NCI-H2029 (cell line): ENCODE measurements at places on chromosomes 13 and 19.

DNA sequence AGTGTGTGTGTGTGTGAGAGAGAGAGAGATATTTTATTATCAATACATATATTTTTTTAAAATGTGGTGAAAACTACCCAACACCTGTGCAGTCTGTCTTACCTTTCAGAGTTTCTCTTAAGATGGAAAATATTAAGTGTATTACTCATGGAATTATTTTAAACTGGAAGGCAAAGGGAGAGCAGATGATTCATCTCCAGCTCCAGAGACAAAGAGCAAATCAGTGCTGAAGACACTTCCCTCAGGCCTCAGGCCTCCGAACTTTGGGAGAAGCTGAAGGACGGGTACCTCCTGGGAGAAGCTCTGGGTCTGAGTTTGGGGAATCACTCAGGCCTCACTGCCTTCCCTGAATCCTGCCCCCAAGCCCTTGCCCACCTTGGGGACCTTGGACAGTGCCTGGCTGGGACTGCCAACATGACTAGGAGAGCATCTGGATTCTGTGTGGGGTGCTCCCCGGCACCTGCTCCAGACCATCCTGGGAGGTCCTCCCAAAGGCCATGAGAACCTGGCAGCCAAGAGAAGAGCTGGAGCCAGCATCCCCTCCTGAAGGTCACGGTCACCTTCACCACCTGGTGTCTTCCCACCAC lies 170.4 kb upstream of the UBL3 start:
- no peak for DNase-seq

GRCh38 chr13:97809576-97809975 lies 143.9 kb upstream of the IPO5 start:
- DNase-seq = no peak

DNA sequence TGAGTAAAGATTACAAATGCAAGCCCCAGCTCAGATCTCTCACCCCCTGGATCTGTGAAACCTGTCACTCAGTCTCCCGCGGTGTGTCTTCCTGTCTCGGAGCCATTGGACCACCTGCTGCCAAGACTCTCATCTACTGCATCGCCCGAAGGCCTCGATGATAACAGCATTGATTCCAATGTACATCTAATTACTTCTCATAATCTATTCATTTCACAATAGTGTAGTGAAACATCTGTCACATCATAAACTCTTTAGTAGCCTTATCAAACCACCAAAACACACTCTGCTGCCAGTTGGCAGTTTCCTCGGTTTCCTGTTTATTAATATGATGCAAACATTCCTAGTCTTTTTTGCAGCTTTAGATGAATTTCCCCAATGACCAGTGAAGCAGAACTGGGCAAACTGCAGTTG lies 220.3 kb downstream of the POU4F1 start:
- DNase-seq = no peak

- DNase-seq = no peak
These were observed 7.1 kb downstream of the ATP11A start for GRCh38 chr13:112696869-112697465.

DNA sequence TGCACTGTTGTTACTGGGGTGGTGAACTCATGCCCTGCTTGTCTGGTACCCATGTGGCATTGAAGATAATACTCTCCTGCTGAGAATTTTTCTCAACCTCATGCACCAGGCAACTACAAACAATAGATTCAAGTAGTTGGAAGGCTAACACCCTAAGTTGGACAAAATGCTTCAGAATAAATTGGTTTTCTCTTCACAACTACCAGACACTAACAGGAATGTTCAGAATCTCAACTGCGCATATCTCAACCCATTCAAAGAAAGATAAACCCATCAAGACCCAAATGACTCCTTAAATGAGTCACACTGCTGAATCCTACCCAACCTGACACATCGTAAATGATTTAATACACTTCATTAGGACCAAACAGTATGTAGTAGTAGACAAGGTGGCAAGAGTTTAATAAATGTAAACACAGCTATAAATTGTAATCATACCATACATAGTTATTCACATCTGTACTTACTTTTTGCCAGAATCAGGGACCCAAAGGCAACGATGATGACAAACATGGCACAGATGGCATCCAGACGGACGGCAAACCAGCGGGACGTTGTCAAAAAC lies 227.4 kb downstream of the ABCC4 start:
- DNase-seq = no peak

DNA sequence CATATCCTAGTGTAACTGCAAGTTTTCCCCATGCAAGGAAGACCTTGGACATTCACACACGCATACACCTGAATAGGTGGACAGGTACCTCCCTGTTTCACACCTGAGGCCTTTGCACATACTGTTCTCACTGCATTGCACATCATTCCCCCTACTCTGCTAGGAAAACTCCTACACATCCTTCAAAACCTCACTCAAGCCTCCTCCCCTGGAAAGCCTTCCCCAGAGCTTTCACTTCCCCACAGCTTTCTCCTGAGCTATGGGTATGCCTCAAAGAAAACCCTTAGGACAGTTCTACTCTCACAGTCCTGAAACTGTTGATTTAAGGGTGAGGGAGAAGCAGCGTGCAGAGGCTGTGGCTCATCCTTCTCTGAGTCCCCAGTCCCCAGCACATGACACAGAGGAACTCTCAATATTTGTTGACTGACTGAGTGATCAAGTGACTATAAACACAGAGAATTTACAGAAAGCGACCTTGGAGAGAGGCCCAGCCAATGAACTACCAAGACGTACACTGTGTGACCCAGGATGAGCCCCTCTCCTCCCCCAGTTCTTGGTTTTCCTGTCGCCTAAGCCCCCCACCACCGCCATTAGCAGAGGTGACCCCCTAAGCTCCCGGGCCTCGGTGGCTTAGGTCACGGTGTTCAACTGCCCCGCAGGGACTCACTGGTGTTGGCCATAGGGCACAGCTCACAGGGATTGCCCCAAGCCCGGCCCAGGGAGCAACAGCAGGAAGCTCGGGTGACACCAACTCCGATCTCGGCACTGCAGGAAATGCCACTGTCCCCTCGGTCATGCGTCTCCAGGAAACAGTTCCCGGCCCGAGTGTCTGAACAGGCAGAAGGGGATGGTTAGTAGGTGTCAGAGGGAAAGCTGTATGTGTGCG lies 40.6 kb downstream of the FBN3 start:
- DNase-seq = no peak

DNA sequence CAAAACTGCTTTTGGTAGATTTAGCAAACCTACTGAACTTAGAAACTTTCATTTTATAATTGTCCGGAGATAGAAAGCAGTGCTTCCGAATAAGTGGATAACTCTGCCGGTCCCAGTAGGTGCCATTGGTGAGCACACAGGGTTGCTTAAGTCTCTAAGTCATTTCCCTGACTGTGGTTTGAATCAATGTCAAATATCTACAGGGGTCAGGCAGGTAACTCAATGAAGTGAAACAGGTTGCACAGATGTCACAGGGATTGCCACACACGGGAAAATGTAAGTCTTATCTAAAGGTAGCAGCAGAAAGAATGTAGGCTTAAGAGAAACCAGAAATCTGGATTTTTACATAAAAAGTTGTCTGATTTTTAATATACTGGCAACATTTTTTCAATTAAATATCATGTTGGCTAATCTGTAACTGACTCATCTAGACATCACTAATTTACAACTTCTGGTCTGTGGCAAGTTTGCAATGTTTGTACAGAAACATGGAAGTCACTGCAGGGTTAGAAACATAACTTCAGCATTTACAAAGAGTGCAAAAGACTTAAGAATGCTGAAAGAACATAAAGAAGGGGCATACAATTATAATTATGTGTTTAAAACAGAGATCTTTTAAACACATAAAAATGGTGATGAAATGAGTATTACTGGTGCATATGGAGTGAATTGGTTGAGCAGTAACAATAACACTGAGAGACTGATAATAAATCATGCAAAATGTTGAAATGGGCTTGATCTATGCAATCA lies 14.3 kb upstream of the LRRC63 start:
- no peak for DNase-seq

GRCh38 chr13:19089315-19089714 lies 92.3 kb downstream of the TUBA3C start:
- DNase-seq = no peak
